GM18507 (cell line): ENCODE measurements at places on chromosomes 2 and 18.

- DNase-seq = no peak
These were observed at the start of gene COL5A2 for GRCh38 chr2:189179570-189179950. TSS of gene COL5A2 (minus strand) at chr2:189179761. CDS start at chr2:189179604, 157 bp downstream.

- no peak for DNase-seq
These were observed 230.1 kb upstream of the SPOPL start for GRCh38 chr2:138271467-138271866.

DNA sequence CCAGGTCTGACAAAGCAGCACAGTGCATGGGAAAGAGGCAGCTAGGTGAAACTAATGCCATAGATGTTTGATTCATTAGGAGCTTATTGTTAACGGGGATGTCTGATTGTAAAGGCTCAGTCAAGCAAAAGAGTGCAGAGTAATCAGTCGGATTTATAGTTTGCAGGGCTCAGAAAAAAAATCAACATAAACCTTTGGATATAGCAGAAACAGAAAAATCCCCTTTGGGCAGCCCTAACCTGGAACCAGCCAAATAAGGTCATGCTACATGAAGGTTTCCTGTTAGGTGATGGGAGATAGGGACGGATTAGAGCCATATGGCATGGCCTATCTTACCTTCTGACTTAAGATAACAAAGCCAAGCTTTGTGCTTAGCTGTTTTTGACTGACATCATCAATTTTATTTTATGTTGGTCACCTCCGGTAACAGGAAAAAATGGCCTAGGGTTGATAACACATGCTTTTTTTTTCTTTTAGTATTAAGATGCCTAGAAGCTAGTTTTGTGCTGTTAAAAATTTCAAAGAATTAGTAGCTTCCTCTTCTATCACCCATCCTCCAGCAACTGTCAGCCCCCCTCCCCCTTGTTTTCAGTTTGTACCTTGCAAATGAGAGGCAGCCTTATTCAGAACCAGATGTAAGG is 60.7 kb upstream of the ZEB2 start:
- DNase-seq = no peak

DNA sequence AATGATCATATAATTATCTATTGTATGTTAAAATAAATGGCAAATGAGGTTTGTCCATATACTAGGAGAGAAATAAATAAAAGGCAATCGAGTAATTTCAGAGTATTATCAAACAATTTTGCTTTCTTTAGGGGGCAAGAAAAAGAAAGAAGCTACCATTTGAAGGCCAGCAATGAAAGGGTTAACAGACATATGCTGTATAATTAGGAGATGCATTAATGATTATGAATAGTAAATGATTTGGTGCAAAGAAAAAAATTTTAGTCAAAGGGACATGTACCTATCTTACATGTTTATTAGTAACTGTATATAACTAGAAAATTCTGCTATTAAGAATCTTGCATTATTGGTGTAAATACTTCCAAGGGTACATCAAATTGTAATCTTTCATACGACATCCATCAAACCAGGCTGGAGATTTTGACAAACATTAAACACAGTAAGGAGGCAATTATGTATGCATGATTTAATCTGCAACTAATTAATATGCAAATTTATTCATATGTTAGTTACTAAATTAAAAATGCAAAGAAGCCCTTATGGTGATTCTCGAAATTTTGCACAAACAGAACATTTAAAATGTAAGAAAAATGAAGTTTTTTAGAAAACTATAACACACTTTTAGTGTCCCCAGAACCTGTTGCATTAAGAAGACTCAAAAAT is 251.4 kb downstream of the TCF4 start:
- DNase-seq = no peak

DNA sequence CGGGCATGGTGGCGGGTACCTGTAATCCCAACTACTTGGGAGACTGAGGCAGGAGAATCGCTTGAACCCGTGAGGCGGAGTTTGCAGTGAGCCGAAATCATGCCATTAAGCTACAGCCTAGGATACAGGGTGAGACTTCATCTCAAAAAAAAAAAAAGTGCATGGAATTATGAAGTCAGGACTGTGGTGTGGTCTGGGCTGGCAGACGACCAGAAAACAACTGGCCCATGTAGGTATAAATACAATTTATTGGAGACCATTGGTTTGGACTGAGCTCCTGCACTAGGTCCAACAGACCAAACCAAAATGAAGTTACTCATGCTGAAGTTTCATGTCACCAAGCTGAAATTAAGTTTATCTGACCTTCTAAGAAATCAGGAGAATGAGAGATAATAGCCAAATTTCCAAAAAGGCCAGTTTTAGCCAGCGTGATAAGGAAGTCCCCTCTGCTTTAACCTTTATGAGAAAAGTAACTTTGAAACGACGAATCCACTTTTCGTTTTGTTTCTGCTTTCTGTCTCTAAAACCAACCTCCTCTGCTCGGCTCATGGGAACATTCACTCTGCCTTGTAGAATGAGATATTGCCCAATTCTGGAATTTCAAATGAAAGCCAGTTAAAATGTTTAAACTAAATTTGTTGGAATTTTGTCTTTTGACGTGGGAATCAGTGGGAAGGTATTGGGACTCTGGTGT is 17.7 kb upstream of the RAB10 start:
- no peak for DNase-seq

- DNase-seq = no peak
These were observed 61.7 kb downstream of the KCNS3 start for GRCh38 chr2:17940091-17940630.

GRCh38 chr2:228699400-228699799 is 517.9 kb upstream of the SPHKAP start:
- no peak for DNase-seq

- DNase-seq = no peak
These were observed 8.3 kb downstream of the C2orf81 start for GRCh38 chr2:74413001-74413698.

DNA sequence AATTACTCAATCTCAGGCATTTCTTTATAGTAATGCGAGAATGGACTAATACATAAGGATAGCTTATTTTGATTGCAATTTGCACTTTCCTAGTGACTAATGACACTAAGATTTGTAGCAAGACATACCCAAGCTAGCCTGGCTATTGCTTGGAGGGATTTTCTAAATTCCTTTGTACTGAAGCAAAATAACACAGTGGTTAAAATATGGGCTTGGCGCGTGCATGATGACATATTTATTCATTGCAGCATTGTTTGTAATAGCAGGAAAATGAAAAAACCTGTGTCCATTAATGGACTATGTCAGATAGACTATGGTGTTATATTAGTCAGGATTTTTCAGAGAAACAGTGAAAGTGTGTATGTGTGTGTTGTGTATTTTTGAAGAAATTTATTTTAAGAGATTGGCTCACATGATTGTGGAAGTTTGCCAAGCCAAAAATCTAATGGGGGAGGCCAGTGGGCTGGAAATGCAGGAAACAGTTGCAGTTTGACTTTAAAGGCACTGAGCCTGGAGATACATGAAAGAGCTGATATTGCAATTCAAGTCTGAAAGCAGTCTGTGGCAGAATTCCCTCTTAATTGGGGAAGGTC is 16.7 kb upstream of the LAPTM4A start:
- no peak for DNase-seq

DNA sequence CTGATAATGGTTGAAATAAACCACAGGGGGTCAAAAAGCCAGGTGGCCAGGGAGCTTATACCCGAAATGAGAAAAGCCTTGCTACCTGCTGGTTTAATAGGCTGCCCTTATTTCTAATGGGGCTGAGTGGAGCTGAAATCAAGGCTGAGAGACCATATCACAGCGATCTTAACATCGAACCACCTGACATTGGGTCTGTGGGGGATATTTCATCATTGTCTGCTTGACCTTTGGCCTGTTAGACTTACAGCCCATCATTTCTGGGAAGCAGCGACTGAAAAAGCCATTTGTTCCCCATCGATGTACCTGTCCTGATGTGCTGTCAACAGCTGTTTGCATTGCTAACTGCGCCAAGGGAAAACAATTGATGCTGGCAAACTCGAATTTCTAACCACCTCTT is 199.7 kb upstream of the SLC14A2 start:
- no peak for DNase-seq

DNA sequence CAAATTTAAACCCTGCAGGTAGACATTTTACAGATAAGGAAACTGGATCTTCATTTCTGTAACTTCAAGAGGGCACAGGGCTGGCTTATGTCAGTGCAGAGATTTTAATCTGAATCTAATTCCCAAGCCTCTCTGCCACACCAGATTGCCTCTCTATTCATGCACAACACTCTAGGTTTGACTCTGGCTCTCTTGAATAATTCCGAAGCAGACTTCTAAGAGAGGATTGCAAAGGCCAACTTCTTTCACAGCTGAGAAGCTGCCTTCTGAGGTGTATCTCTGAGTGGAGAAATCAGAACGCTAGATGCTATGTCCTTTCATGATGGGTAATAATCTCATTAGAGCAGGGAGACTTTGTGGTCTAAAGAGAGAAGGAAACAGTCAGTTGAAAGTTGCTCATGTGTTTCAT is 20.1 kb upstream of the MGAT5 start:
- DNase-seq = no peak

GRCh38 chr18:9827211-9827792 is 58.5 kb upstream of the TXNDC2 start:
- DNase-seq = no peak

DNA sequence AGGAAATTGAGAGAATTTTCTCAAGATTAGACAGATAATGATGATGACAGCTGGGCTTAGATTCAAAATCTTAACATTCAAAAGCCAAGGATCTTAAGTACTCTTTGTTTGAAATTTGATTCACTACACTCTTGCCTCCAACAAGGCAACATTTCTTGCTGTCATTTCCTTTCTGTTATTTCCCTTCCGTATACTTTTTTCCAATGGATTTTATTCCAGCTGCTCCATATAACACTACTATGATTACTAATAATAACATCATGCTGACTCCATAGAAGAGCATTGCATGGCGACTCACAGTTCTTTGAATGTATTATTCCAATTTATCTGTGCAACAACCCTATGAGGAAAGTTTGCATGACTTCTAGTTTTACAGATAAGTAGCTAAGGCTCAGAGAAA is 33.9 kb upstream of the CCDC102B start:
- DNase-seq = no peak

GRCh38 chr2:172962824-172963223 is 112.8 kb upstream of the MAP3K20 start:
- no peak for DNase-seq

- no peak for DNase-seq
These were observed 17.7 kb downstream of the CXCR1 start for GRCh38 chr2:218149098-218149497.

GRCh38 chr2:54983345-54984220 is 66.7 kb downstream of the RTN4 start:
- DNase-seq = no peak

DNA sequence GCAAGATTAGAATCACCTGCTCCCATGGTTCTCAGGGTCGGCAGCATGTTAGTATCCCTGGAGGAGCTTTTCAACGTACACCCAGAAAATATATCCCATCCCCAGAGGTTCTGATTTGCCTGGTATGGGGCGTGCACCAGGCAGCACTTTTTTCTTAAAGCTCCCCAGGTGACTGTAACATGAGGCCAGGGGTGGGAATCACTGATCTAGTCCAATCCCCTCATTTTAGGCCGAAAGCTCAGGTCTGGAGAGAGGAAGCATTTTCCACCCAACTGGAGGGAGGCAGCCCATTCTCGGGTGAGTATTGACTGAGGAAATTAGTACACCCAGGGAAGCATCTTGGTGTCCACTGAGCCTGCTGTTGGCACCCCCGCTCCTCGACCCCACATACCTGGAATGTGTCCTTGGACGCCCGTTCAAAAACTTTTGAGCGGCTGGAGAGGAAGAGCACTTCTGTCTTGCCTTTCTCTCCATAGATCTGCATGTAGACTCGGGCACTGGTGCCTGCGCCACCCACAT is 94.3 kb downstream of the LOXHD1 start:
- DNase-seq = no peak

GRCh38 chr18:12017081-12017480 is 35.8 kb downstream of the IMPA2 start:
- DNase-seq = no peak

DNA sequence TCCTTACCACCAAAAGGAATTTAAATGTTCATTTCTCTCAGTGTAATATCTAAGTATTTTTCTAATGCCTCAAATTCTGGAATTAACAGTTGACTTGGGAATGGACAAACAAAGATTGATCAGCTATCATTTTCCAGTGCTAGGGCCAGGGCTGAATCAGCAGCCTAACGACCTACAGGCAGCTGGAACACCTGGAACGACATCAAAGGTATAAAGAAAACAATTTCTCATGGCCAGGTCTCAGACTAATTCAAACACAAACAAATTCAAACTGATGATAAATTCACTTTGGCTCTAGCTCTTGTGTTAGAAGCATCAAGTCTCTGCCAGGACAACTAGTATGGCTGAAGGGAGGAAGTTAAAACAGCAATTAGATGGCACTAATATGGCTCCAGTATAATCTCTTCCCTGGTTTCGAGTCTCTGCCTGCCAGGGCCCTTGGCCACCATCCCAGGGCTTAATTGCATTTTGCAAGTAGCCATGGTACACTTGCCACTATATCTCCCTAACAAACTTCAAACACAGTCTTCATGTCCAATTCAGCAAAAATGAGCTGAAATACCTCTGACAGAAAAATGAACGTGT is 70.2 kb upstream of the FSHR start:
- DNase-seq = no peak

DNA sequence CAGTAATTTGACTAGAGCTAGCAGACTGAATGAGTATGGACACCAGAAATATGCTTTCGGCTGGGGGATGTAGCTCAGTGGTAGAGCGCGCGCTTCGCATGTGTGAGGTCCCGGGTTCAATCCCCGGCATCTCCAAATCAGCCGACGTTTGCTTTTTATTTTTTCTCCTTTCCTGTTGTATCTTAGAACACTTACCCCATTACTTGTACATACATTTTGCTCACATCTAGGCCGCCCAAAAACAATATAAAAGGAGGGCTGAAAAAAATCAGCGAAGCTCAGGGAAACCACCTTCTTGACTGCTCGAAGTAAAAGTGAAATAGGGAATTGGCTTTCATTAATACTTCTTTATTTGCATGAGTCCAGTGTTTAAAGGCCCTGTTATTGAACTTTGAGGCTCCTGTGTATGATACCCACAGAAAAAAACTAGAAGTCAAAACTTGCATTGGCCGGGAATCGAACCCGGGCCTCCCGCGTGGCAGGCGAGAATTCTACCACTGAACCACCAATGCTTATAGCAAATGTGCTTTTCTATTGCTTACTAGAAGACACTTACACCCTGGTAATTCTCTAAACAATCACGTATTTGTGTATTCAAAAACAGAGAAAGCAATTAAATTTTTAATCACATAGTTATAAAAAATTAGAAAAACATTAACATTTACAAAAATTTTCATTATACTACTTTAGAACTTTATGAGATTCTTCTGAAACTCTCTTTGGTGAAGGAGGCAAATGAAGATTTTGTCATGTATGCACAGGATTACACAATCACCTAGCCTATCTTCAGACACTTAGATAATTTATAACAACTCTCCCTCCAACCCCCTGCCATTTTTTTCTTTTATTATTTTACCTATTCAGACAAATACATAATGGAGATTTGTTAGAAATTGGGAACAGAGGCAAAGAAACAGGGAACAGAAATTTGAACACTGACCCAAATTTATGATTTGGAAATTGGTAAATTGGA is 35.2 kb upstream of the GPD2 start:
- DNase-seq = peak; percentile 30

DNA sequence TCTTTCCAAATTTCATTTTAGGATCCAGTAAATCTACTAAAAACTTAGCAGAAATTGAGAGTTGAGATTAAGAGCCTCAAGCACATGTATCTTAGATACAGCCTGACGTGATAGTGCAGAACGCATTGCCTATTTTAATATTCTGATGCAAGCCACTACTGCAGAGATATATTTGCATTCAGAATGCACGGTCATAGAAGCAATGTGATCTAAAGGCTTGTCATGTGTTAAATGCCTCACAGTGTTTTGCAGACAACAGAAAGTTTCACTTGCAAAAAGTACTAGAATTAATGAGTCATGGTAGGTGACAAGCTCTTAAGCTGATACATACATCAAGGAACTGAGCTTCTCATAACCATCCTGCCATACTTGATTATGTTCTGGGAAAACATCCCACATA is 886.7 kb upstream of the CHAC2 start:
- no peak for DNase-seq
